HFFc6 (cell line): ENCODE measurements at places on chromosomes 6 and 20. TPM values are rescaled to one million over a fixed set of nuclear protein-coding genes. Genes with fewer than 3 reads are reported as not detected.

Gene C20orf204
- 0.20 to 0.57 TPM (median 0.54 TPM) in 3 replicates for total RNA-seq

Gene MCHR2
- not detected in 3 replicates for total RNA-seq

GRCh38 chr20:63382551-63383300 lies 21.6 kb upstream of the CHRNA4 start:
- DNase-seq: no peak
- peaks cover 15% of the 10 kb centered on the region for H3K27me3 ChIP-seq
- peaks cover 20% of the 10 kb centered on the region for H3K36me3 ChIP-seq
- no peak overlapping the region for H3K27ac ChIP-seq

DNA sequence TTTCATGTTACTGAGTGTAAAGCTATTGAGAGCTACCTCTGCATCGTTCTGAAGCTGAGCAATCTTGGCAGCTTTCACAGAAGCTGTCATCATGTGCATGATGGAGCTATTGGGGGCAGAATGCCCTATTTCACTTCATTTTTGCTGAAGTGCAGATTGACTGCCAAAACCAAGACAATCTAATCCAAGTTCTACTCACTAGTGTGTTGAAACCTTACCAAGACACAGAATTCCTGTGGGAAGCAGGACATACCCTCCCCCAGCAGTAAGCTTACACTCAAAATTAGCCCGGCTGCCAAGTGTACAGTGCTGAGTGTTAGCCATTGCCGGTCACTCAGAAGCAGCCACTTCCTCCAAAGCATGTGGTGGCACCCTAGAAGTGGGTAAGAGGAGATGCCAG lies 177.3 kb upstream of the TENT5A start:
- no peak overlapping the region for H3K4me3 ChIP-seq
- peaks cover 6% of the 10 kb centered on the region; the same call in 1 of the 2 replicates for H3K36me3 ChIP-seq
- no peaks in the 10 kb centered on the region; the same call in 1 of the 2 replicates for H3K27me3 ChIP-seq
- peaks cover 26% of the 10 kb centered on the region for H3K4me1 ChIP-seq

DNA sequence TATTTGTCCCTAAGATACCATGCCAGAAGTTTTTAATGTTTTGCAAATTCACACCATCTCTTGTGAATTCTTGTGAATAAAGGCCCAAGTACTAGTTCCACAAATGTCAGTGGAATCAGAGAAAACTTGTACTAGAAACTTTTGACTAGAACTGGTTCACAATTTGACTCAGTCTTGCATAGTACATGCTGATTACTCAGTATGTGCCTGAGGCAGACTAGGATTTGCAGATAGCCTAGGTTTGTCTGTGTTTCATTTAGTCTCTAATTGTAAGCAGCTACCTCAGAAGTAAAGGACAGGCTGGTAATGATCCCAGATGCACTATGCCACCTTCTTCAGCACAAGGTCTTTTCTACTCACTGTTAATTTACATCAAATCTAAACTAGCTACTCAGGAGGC lies 34.2 kb upstream of the GSTA4 start:
- H3K4me3 ChIP-seq: no peak overlapping the region
- H3K27ac ChIP-seq: no peak overlapping the region
- DNase-seq: no peak
- H3K4me1 ChIP-seq: peaks cover 25% of the 10 kb centered on the region
- H3K36me3 ChIP-seq: peaks cover 38% of the 10 kb centered on the region
- H3K27me3 ChIP-seq: peaks cover 1% of the 10 kb centered on the region; the same call in 1 of the 2 replicates

GRCh38 chr20:52675375-52675774 lies 296.8 kb upstream of the TSHZ2 start:
- H3K4me1 ChIP-seq: no peaks in the 10 kb centered on the region
- DNase-seq: no peak
- no peak overlapping the region for H3K4me3 ChIP-seq
- H3K27ac ChIP-seq: no peak overlapping the region

GRCh38 chr6:44115866-44116265 lies 11.4 kb downstream of the MRPL14 start:
- H3K4me1 ChIP-seq: peaks cover 55% of the 10 kb centered on the region
- peak overlapping the region; percentile 96 for H3K27ac ChIP-seq
- H3K36me3 ChIP-seq: peaks cover 33% of the 10 kb centered on the region
- no peaks in the 10 kb centered on the region; the same call in 1 of the 2 replicates for H3K27me3 ChIP-seq

DNA sequence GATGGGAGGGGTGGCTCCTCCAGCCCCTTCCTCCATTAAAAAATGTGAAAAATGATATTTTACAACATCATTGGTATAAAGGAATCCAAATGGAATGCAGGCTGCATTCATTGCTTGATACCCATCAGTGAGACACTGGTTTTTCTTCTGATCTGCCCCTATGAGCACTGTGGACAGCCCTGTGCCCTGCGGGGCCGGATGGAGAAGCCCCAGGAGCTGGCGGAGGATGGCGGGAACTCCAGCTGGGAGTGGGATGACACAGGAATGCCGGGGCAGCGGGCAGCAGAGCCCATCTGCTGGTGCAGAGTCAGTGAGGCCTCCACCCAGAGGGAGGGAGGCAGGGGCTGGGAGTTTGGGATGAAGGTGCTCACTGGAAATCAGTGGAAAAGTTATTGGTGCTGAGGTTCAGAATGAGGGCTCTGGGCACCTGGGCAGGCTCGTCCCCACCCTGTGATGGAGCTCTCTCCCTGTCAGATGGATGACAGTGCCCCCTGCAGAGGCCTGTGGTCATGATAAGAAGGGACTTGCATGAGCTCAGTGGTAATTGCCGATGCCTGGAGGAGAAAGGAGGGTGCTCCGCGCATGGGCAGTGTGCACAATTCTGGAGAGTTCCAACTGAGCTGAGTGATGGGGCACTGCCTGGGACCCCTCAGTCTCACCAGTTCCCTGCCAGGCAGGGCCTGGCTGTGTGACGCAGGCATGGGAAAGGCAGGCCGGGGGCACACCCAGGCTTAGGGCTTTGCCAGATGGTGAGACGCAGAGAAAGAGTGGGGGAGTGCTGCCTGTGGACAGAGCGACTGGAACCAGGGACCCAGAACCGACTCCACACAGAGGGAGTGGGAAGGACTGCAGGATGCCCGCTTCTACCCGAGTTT lies 23.2 kb downstream of the CTCFL start:
- H3K27ac ChIP-seq: no peak overlapping the region
- no peak overlapping the region for H3K4me3 ChIP-seq
- H3K4me1 ChIP-seq: peaks cover 22% of the 10 kb centered on the region
- H3K27me3 ChIP-seq: peaks cover 13% of the 10 kb centered on the region
- peak; percentile 28 for DNase-seq

DNA sequence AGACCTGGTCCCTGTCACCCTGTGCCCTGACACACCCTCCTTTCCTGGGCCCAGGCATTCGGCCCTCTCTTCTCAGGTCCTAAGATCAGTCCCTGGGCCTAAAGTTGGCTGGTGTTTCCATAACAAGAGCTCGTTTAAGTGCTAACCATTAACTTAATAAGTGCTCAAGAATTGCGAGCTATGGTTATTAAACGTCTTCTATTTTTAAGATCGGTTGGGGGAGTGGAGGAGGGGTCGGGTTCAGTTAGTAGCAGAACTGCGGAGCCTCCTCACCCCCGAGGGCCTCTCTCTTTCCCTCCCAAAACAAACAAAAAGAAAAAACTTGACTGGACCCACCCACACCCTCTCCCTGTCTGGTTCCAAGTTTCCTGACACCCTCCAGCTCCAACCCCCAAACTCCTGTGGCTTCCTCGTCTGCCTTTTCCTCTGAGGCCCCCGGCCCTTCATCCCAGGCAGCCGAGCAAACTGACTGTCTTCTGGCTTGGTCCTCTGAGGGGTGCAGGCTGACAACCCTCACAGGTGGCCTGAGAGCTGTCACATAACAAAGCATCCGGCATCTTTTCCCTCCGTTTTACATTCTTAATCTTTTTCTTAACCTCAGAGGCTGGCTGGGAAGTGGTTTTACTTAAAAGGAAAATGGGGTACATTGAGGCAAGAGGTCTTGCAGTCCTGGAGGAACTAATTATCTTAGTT lies 2.0 kb downstream of the STK35 start:
- H3K36me3 ChIP-seq: peaks cover 7% of the 10 kb centered on the region
- DNase-seq: no peak
- H3K4me3 ChIP-seq: peak overlapping the region; percentile 93
- H3K27ac ChIP-seq: peak overlapping the region; percentile 100
- H3K4me1 ChIP-seq: peaks cover 42% of the 10 kb centered on the region

- no peaks in the 10 kb centered on the region for H3K36me3 ChIP-seq
- no peak for DNase-seq
- no peaks in the 10 kb centered on the region for H3K4me1 ChIP-seq
Observed at GRCh38 chr6:160337301-160337700, 10.9 kb upstream of the SLC22A3 start.

GRCh38 chr20:18705490-18705889 lies 108.1 kb upstream of the SCP2D1 start:
- peak overlapping the region; percentile 93 for H3K27ac ChIP-seq
- H3K36me3 ChIP-seq: 0 out of 2 replicates have a peak, but pooled peaks cover 5% of the 10 kb centered on the region
- H3K4me3 ChIP-seq: peak overlapping the region; percentile 33
- peak; percentile 92 for DNase-seq
- H3K4me1 ChIP-seq: peaks cover 64% of the 10 kb centered on the region

DNA sequence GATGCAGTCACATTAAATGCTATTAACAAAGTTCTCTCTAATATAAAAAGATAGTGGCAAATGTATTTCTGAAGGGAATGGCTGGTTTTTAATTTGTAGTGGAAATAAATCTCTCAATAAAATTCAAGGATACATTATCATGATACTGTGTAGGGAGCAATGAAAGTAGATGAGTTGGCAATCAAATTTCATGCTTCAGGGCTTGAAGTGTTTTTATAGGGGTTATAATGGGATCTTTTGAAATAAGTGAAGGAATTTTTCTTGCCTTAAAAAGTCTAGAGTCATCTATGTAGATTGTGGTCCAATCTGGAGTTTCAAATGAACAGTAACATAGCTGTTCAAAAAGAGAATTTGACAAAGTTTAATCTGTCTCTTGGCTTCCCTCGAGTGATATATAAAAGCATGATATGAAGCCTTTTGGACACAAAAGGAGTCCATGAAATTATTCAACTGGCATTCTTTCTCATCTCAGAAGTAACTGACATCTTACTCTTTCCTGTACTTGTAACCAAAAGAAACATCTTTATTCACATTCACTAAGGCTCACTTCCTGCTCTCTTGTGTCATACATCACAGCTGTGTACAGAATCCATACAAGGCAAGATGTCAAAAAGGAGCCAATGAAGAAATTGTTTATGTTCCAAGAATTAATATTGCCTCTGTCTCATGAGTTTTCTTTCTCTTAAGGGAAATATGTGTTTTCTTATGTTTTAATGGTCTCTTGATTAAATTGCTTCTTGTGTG lies 591.0 kb upstream of the GJE1 start:
- H3K27ac ChIP-seq: peak overlapping the region; percentile 9; the same call in 1 of the 2 replicates
- no peak for DNase-seq
- no peak overlapping the region for H3K4me3 ChIP-seq
- H3K4me1 ChIP-seq: peaks cover 25% of the 10 kb centered on the region
- peaks cover 2% of the 10 kb centered on the region for H3K36me3 ChIP-seq
- no peaks in the 10 kb centered on the region; the same call in 1 of the 2 replicates for H3K27me3 ChIP-seq

GRCh38 chr6:109117346-109118035 lies 22.2 kb downstream of the CEP57L1 start:
- no peak for DNase-seq
- peaks cover 29% of the 10 kb centered on the region for H3K4me1 ChIP-seq
- no peaks in the 10 kb centered on the region for H3K36me3 ChIP-seq
- H3K4me3 ChIP-seq: no peak overlapping the region

DNA sequence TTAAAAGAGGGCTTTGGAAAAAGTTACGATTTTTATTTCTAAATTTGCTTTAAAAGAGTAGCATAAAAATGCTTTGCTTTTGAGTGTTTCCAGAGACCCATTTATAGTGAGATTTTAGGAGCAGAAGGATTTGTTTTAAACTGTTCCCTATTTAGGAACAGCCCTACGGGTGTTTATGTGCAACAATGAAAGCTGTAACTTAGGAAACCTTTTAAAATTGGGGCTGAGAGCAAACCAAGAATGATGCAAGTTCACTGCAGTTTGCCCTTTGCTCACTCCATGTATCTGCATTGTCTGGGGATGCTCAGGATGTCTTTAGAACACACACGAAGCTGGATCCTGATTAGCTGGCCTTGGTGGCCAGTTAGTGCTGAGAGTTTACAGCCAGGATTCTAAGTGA lies 40.9 kb downstream of the GHRH start:
- H3K27me3 ChIP-seq: no peaks in the 10 kb centered on the region; the same call in 1 of the 2 replicates
- peak overlapping the region; percentile 47 for H3K27ac ChIP-seq
- H3K4me3 ChIP-seq: no peak overlapping the region
- peaks cover 40% of the 10 kb centered on the region for H3K36me3 ChIP-seq
- peak; percentile 5 for DNase-seq
- peaks cover 45% of the 10 kb centered on the region for H3K4me1 ChIP-seq

DNA sequence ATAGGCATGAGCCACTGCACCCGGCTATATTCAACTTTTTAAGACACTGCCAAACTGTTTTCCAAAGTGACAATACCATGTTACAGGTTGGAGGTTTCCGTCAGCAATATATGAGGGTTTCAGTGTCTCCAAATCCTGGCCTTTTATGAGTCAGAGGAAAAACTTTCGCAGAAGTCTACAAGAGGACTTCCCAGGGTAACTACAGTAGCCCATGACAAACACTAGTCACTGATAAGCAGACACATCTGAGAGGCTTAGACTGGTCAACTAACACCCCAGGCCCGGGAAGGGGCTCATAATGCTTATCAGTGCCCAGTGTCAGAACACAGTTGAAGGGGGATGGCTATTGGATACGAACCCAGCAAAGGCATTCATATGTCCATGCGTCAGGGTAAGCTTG lies 85.4 kb downstream of the SOX4 start:
- DNase-seq: peak; percentile 31
- peak overlapping the region; percentile 59; the same call in 1 of the 2 replicates for H3K27ac ChIP-seq
- H3K4me1 ChIP-seq: peaks cover 14% of the 10 kb centered on the region
- no peaks in the 10 kb centered on the region for H3K36me3 ChIP-seq

- peaks cover 3% of the 10 kb centered on the region; the same call in 1 of the 2 replicates for H3K27me3 ChIP-seq
- no peak for DNase-seq
- H3K27ac ChIP-seq: no peak overlapping the region
- no peaks in the 10 kb centered on the region; the same call in 1 of the 2 replicates for H3K36me3 ChIP-seq
- no peak overlapping the region for H3K4me3 ChIP-seq
Observed at GRCh38 chr6:16060039-16060438, 68.8 kb upstream of the MYLIP start.

DNA sequence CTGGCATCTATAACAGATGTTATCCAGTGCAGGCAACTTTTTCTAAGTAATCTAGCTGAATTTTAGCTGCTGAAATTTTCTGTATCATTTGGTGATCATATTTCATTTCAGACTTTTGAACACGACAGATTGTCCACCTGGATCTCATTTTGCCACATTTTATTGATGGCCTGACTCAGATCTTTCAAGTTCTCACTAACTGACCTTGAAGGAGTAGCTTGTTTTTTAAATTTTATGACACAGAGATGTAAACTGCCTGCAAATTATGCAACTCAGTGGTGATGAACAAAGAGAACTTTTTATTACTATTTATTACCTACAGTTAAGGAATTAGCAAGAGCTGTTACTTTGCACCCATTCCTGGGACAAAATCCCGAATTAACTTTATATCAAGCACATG lies 366.4 kb downstream of the PAX1 start:
- peaks cover 1% of the 10 kb centered on the region; the same call in 1 of the 2 replicates for H3K27me3 ChIP-seq
- no peak overlapping the region for H3K27ac ChIP-seq
- no peaks in the 10 kb centered on the region for H3K4me1 ChIP-seq
- no peak overlapping the region for H3K4me3 ChIP-seq
- H3K36me3 ChIP-seq: peaks cover 7% of the 10 kb centered on the region; the same call in 1 of the 2 replicates

Gene ERMARD
- 13.9 to 18.9 TPM (median 17.1 TPM) in 3 replicates for total RNA-seq

Gene DPPA5
- total RNA-seq: not detected in 3 replicates
